ENCODE measurements at places on chromosomes 3 and 15.

DNA sequence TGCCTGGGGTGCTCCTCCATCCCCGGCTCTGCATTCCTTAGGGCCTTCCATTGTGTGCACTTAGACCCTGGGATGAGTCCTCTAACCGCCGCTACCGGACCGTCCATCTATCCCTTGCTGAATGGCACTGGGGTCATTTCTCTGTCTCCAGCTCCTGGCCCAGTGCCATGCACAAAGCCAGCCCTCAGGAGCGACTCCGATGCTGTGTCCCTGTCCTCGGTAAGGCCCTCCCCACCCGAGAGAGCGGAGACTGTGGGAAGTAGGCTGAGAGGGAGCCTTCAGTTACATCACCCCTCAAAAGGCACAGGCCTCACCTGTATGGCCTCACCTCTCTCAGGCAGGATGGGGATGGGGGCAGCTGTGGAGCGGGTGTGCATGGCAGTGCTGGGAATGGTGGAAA lies 33.8 kb downstream of the MUC4 start:
- DNase-seq: no peak

DNA sequence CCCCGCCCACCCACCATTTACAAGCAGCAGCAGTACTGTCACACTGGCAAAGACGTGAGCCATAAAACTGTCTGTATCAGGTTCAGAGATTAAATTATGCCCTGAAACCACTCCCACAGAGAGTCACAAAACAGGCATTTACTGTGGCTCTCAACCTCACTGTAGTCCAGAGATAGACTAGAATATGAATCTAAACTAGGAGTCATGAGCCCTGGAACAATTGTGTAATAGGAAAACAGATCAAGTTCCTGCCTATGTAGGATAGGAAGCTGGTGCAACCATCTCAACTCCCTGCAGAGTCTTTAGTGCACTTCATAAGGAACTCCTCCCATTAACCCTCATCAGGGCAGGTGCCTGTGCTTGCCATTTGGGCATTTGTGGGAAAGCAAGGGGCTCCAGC lies 61.7 kb downstream of the FAM227B start:
- DNase-seq: no peak

GRCh38 chr3:123329636-123330340 lies 119.1 kb downstream of the ADCY5 start:
- DNase-seq: no peak

DNA sequence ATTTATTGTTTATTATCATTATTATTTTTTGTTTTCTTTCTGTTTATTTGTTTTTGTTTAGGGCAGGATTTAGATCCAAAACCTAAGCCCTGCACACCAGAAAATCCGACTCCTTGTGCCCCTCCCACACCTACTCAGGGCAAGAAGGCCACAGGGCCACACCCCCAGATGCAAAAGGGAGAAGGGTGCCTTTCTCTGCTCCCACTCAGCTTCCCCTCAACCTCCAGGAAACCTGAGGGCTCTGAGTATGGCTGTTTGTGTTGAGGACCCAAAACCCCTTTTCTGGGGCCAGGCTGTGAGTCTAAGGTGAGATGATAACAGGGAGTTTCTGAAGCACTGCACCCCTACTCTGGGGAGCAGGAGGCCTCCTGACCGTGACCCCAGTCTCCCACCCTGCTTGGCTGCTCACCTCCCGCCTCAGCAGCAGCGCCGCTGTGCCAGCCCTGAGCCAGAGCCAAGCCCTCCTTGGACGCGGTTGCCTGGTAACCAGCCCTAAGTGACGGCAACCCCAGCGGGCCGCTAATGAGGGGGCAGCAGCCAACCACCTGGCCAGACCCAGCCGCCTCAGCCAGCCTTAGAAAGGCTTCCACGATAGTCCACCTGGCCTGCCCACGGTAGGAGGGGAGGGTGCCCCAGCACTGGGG lies 6.4 kb upstream of the C15orf39 start:
- DNase-seq: no peak

- DNase-seq: no peak
Measured at GRCh38 chr3:61601831-61602230, 40.5 kb downstream of the PTPRG start.

GRCh38 chr15:97141871-97142270 lies 811.4 kb downstream of the NR2F2 start:
- DNase-seq: no peak

GRCh38 chr15:67564021-67564967 lies 21.8 kb downstream of the MAP2K5 start:
- no peak for DNase-seq

DNA sequence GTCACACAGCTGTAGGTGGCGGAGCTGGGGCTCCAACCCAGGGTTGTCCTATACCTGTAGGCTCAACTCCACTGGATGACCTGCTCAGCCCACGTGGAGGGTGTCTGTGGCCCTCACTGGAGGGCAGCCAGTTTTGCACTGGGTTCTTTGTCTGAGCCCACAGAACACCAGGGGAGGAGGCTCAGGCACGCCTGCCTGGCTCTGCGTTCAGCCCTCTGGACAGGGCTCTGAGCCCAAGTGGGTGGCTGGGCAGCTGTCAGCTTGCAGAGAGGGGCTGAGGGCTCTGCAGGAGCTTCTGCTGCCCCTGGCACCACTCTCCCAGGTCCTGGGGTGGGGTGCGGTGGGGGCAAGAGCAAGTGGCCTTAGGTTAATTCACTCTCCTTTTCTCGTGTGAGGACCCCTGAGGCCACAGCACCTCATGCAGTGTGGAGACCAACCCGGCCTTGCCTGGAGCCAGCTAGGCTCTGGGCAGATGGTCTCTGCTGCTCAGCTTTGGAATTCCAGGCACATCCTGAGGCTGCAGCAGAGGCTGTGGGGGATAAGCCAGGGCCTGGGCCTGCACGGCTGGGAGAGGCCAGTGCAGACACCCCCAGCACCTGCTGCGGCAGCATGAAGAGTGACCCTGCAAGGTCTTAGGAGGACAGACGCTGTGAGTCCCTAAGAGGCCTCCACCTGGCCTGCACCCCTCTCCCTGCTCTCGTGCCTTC lies 23.5 kb downstream of the DUSP7 start:
- DNase-seq: no peak

- no peak for DNase-seq
Measured at GRCh38 chr3:114709102-114709501, 415.3 kb downstream of the TIGIT start.

- DNase-seq: no peak
Measured at GRCh38 chr3:40128166-40128565, 181.3 kb upstream of the EIF1B start.

GRCh38 chr3:148598619-148599018 lies 99.1 kb upstream of the AGTR1 start:
- DNase-seq: no peak

DNA sequence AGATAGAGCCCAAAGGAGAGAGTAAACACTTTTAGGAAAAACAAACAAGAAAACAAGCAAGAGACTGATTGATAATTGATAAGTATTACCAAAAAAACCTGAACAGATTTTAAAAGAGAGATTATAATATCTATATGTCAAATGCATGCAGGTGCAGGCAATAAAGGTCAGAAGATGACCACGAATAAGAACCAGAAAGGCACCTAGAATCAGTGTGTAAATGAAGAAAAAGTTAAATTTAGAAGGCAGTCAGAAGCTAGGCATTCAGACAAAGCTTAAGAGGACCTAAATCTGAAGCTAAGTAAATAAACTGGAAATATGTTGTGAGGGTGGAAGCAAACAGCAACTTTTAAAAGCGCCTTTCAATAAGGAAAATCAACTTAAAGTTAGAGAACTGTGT lies 16.3 kb downstream of the IQCB1 start:
- DNase-seq: no peak

- no peak for DNase-seq
Measured at GRCh38 chr3:124260206-124260915, 268.4 kb upstream of the ROPN1 start.

DNA sequence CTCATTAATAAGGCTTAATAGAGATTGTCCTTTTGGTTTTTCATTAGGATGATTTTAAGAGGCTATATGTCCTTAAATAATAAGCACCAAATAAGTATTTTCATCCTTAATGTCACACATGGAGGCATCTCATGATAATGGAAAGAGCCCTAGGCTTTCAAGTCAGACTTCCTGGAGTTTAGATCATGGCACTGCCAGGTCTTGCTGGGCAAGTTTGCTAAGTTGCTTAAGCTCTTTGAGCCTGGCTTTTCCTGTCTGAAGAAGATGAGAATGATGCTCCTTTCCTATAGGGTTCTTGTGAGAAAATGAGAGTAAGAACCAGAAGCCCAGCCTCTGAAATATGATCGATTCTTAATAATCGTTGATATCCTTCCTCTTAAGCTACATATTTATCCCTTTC lies 23.4 kb upstream of the P2RY12 start:
- DNase-seq: no peak

- no peak for DNase-seq
Measured at GRCh38 chr15:77831986-77832385, 199.3 kb upstream of the LINGO1 start.

DNA sequence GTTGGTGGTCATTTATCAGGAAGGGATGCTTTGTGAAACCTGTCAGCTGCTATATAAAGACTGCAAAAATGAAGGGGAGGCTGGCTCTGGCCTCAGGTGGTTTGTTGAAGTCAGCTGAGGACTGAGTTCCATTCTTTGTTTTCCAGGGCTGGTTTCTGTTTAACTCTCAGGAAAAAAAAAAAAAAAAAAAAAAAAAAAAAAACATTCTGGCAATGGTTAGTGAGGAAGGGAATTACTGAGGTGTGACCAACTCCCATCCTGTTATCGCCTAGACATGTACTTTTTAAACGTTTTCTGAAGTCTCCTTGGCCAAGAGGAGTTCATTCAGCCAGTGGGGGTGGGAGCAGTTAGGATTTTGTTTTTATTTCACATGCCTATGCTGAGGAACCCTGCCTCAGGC lies 316.3 kb downstream of the OXSM start:
- no peak for DNase-seq

GRCh38 chr3:104885214-104885814 lies 481.4 kb upstream of the ALCAM start:
- no peak for DNase-seq

DNA sequence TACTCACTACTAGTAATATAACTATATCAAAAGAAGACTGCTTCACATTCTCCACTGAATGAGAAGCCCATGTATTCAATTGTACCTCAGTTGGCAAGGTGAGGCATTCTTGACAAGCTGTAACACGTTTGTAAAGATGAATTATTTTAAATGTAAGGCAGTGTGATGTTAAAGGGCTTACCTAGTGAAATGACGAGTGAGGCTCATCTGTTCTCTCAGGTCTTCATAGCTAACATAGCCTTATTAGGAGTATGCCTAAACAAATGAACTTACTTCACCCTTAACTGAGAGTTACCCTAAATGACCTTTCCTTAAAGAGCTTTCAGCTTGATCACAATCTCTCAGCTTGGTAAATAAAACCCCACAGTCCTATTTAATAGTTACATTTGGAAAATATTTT lies 127.3 kb downstream of the FEZF2 start:
- DNase-seq: no peak

GRCh38 chr3:122263974-122264588 lies 61.0 kb upstream of the CSTA start:
- no peak for DNase-seq

DNA sequence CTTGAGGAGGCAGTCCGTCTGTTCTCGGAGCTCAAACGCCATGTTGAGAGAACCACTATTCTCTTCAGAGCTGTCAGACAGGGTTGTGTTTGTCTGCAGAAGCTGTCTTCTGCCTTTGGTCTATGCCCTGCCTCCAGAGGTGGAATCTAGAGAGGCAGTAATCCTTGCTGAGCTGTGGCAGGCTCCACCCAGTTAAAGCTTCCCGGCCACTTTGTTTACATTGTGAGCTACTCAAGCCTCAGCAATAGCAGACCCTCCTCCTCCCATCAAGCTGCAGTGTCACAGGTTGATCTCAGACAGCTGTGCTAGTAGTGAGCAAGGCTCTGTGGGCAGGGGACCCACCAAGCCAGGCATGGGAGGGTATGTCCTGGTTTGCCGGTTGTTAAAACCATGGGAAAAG lies 8.9 kb downstream of the OR5AC2 start:
- no peak for DNase-seq

DNA sequence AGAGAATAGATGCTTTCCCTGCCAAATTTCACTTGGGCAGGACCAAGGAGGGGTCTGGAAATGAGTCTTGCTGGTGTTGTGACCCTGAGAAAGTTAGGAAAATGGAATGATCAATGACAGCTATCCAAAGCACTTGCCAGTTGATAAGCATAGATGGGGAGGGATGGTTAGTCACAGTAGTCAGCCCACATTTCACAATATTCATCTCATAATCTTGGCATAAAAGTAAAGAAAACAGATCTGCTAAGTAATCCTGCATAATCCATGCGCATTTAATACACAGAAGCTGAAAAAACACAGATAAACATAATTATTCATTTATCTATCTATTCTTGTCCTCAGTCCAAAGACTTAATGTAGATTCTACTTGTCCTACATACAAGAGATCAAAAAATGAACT lies 184.1 kb downstream of the ZIC4 start:
- no peak for DNase-seq

DNA sequence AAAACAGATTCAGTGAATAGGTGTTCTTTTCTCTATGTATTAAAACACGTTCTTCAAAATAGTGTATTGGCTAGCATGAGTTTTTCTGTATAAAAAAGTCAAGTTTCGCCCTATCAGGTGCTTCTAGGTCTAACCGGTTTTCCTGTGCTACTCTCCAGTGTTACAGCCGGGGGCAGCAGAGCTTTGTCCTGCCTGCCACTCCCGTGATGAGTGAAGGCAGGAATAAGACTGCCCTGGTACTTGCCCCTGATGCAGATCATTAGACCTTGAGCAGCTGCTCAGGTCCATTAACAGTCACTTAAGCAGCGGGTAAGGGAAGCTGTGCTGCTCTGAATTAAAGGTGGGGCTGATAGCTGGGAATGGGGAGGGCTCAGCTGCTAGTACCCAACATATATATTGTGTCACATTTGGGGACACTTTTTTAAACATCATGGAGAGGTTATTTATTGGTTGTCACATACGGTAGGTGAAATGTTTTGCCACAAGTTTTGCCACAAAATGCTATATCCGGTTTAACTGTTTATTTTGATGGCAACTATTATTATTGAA lies 1.3 kb upstream of the UNC13C start:
- DNase-seq: no peak

GRCh38 chr3:185087419-185087818 lies 65.4 kb downstream of the C3orf70 start:
- no peak for DNase-seq

GRCh38 chr15:41483115-41483514 lies 10.6 kb upstream of the ITPKA start:
- peak; percentile 30 for DNase-seq

DNA sequence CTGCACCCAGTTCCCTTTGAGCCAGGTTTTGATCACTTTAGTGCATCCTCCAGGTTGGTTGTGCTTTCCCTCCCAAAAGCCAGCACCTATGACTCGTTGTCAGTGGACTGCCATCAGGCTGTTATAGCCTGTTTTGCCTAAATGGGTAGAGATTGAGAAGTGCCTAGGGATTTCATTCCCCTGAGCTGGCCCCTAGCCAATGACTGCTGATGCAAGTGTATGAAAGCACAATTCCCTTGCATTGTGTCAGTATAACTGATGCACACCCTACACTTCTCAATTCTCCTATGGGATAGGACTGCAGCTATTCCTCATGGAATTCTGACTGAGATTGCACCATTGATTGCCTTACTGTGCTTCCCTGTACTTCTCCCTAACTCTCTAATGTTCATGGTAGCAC lies 102.1 kb upstream of the ARPP21 start:
- DNase-seq: no peak
